AG08395 (cell line): ENCODE measurements at places on chromosomes 4 and X.
A peak's percentile ranks its signal among the peaks of the same experiment; 100 is the strongest.

GRCh38 chrX:151852294-151852693 is 60.4 kb upstream of the MAGEA4 start:
- no peak for DNase-seq

- DNase-seq, result no peak
These were observed 16.6 kb downstream of the FGD1 start for GRCh38 chrX:54479136-54480111.

DNA sequence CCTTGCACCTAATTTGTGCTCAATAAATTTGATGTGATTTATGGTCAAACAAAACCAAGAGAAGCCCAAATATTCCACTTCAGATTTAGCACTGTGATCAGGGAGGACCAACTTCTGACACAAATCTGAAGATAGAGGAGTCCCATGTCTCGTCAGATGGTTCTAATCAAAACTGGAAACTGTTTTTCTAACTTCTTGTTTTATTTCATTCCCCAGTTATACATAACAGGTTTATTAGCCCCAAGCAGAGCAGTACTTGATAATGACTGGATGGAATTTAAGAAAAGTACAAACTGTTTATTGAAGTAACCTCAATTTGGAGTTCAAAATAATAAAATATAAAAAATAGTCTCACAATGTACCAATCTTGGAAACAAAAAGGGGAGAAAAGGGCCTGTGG is 310.3 kb downstream of the LDB2 start:
- no peak for DNase-seq

GRCh38 chrX:39731735-39732134 is 366.0 kb downstream of the BCOR start:
- no peak for DNase-seq

DNA sequence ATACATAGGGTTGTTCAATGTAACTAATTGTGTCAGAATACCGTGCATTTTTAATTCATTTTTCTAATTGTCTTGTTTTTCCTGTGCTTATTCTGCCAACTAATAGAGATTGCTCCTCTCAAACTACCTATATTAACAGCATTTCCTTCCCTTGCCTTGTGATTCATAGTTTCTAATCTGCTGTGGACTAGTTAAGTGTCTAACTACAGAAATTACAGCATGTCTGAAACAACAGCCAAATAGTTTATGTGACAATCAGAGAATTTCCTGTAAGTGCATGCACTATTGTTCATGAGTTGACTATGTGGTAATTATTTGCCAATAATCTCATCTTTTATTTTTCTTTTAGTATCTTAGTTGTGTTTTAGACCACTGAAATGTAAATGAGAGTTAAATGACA is 4.1 kb upstream of the SEC24B start:
- DNase-seq, result no peak

- no peak for DNase-seq
These were observed 105.8 kb downstream of the GEMIN8 start for GRCh38 chrX:13923845-13924244.

DNA sequence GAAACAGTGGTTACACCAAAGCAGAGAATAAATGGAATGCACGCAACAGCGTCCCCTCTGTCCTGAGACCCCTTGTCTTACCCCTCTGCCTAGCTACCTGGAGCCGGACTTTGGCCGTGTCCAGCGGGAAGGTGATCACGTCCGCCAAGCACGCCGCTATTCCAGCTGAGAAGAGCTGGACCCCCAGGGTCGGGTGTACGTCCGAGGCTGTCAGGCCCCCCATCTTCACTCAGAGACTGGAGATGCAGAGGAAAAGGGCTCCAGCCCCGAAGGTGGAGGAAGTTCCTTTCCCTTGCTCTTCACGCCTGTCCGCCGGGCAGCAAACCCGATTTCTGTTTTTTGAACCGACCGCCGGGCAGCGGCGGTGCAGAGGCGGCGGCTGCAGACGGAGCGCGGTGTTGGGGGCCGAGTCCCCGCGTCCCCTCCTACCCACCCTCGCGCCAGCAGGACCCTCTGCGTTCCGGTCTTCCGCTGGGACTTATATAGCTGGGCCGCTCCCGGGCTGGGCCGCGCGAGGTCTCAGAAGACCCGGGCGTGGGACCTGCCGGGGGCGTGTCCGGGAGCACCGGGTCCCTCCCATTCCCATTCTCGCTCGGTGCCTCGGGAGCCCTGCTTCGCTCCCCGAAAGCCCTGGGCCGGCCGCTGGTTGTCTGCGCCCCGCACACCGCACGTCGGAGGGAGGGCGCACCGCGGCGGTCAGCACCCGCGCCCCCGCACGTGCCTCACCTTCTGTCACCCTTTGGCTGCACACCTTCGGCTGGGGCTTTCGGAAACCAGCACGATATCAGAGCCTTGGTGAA is at the start of gene UCP1:
Gene UCP1, minus strand, starts transcription at position 455 of the 800 bp plus-strand sequence. Its CDS starts 232 bp downstream, at position 223.
- DNase-seq, result no peak

DNA sequence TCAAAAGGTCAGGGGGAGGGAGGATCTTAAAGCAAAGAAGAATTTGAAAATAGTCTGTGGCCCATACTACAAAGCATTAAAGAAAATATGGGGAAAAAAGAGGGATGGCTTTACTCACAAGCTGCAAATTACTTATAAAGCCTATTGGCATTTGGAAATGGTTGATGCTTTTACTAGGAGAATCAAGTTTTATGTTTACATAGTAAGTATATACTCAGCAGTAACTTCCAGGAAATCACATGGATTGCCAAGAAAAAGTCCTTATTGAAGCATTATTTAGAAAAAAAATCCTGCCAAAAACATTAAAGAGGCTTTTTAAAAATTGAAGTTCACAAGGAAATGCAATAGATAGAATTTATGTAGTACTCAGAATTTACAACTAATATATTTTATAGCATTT is 8.4 kb upstream of the SH3RF1 start:
- no peak for DNase-seq

- DNase-seq, result peak; percentile 69
These were observed 12.3 kb upstream of the XPNPEP2 start for GRCh38 chrX:129726307-129727111.

DNA sequence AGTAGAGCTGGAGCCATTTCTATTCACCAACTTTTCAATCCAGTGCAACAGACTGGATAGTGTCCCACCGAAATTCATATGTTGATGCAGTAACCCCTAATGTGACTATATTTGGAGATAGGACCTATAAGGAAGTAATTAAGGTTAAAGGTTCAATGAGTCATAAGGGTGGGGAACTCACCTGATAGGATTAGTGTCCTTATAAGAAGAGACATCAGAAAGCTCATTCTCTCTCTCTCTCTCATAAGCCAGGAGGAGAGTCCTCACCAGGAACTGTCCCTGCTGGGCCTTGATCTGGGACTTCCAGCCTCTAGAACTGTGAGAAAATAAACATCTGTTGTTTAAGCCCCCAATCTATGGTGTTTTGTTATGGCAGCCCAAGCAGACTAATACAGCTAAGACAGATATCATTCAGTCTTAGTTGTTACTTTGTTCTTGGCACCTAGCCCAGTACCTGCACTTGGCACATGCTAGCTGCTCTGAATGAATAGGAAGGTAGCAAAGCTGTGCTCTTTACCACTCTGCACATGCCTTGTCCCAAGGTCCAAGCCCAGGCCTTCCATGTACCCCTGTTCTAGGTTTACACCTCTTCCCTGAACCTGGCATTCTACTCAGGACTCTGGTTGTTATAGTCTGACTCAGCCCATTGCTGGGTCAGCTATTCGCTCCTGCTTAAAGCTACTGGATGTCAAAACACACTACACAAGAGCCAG is 19.2 kb upstream of the BRS3 start:
- no peak for DNase-seq

- DNase-seq, result peak; percentile 39
These were observed 62.5 kb upstream of the GPR174 start for GRCh38 chrX:79081895-79082512.

DNA sequence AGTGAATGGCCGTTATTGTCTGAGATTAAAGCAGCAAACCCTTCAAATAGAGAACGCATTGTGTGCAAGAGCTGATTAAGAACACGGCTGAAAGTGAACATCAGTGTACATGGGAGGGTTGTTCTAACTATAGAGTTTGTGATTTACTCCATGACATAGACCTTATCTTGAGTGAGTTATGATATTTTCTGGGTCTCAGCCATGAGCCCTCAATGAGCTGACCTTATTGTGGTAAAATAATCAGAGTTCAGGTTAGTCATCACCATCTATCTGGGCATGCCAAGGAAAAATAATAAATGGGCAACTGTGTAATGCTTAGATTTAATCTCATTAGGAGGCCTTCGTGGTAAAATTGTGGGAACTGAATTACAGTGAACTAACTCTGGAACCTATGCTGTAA is 33.2 kb upstream of the CLDN24 start:
- DNase-seq, result peak; percentile 48

- DNase-seq, result no peak
These were observed 80.3 kb downstream of the ARHGAP24 start for GRCh38 chr4:85555206-85555605.
